ENCODE measurements at places on chromosomes 4 and X.
A peak's percentile ranks its signal among the peaks of the same experiment; 100 is the strongest.

- DNase-seq = peak; percentile 2
Measured at GRCh38 chr4:28686618-28687017, 1826.0 kb downstream of the STIM2 start.

DNA sequence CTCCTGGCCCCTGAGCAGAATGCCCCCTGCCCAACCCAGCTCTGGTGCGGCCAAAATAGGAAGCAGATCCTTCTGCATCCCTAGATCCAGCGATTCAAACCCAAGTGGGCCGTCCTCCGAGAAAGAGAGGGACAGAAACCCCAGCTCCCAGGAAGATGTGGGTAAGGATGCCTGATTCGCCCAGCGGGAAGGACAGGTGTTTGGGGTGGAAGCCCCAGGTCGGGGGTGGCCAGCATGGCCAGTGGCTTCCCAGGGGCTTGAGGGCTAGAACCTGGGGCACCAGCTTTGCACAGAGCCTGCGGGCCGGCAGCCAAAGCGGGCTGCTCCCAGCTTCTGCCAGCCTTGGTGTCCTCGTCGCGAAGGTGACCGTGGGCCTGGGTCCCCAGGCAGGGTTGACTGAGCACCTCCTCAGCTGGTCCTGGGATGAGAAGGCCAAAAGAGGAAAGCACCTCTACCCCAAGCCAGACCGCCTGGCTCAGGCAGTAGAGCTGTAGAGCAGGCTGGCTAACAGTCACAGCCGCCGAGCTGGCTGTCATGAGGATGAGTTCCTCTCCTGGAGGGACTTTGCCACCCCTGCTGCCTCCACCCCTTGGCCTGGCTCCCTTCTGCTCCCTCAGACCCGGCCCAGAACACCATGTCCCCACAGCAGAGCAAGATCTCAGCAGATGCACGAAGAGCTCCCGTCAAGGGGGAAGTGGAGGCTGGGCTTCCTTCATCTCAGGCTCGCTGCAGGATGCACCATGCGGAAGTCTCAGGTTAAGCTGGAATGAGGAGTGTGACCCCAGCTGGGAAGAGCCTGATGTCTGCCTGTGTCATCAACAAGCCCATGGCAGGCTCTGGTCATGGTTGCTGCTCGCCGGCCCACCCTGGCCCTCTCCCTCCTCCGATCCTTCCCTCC, 59.9 kb downstream of the CPZ start:
- DNase-seq = no peak

- DNase-seq = no peak
Measured at GRCh38 chrX:75156531-75156945, 455 bp upstream of the ABCB7 start.

DNA sequence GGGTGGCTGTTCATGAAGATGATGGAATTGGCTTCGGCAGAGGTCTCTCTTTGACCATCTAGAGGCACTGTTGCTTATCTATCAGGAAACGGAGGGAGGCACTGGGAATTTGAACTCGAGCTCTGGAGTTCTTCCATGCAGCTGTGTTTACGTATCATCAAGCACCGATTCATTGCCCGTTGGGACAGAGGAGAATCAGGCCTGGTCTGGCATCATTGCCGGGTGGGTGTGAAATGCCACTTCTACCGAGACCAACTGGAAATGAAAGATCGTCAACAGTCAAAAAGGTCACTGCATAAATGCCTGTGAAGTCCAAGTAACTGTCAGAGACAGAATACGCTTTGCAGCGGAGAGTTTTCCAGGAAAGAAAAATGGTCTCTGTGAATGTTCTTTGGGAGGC, 166.9 kb downstream of the ASMT start:
- DNase-seq = no peak

DNA sequence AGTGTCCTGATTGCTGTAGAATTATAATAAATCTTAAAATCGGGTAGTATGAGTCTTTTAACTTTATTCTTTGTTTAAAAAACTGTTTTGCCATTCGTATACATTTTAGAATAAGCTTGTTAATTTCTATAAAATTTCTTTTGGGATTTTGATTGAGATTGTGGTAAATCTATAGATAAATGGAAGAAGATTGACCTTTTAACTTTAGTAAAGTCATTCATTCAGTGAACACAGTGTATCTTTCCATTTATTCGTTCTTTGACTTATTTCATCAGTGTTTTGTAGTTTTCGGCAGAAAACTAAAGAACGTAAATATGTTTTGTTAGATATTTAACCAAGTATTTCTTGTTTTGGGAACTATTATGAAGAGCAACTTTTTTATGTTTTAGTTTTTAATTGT, 38.9 kb downstream of the DRD5 start:
- DNase-seq = no peak

DNA sequence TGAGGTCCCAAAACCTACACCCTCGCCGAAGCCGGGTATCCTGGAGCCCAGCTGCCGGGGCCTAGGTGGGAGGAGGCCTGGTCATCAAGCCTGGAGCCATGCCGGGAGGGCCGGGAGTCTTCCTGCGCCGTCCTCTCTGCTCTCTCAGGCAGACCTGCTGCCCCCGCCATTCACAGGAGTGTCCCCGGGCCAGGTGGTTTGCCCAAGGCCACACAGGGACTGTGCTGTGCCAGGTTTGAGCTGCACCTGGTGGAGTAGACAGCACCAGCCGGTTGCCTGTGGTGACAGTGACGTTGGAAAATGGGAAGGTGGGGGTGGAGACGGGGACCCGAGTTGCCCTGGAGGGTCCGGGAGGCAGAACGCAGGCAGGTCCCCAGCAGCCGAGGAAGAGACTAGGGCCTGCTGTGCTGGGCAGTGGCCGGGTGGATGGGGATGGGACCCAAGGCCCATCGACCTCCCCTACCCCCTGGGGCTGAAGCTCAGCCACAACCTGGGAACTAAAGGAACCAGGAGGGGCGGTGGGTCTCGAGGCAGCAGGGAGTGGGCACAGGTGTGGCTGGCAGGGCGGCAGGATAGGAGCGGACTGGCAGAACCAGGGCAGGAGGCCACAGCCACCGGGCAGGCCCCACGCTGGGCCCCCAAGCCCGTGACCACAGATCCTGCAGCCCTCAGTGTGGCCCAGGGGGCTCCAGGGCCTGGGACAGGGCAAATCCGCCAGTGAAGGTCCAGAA, 9.5 kb downstream of the DOK7 start:
- no peak for DNase-seq

GRCh38 chr4:64598066-64598465, 188.8 kb upstream of the TECRL start:
- no peak for DNase-seq

DNA sequence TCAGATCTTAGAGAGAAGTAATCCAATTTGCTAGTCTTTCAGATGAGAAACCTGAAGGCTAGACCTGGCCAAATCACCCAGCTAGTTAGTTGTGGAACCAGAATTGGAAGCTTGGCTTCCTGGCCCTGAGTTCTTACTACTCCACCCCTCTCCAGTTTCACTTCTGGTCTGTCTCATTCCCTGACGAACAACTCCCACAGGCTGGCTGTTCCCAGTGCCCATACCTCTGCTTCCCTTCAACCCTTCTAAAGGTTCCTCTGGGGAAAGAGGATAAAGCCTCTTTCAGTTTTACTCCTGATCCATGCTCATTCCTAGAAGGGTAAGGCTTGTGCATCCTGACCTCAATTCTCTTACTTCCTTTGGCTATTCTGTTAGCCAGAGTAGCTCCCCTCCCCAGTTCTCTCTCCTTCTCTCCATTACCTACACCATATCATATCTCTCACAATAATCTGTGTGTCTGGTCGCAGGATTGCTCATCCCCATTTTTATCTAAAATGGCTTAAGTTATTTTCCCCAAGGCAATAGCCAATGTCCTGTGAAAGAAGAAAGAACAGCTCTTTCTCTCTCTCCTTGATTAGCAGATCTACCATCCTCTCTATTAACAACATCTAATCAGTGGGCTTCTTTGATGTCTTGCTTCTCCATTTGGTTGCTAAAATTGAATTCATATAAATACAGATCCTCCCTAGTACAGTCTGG, 155.0 kb upstream of the MAOA start:
- no peak for DNase-seq

DNA sequence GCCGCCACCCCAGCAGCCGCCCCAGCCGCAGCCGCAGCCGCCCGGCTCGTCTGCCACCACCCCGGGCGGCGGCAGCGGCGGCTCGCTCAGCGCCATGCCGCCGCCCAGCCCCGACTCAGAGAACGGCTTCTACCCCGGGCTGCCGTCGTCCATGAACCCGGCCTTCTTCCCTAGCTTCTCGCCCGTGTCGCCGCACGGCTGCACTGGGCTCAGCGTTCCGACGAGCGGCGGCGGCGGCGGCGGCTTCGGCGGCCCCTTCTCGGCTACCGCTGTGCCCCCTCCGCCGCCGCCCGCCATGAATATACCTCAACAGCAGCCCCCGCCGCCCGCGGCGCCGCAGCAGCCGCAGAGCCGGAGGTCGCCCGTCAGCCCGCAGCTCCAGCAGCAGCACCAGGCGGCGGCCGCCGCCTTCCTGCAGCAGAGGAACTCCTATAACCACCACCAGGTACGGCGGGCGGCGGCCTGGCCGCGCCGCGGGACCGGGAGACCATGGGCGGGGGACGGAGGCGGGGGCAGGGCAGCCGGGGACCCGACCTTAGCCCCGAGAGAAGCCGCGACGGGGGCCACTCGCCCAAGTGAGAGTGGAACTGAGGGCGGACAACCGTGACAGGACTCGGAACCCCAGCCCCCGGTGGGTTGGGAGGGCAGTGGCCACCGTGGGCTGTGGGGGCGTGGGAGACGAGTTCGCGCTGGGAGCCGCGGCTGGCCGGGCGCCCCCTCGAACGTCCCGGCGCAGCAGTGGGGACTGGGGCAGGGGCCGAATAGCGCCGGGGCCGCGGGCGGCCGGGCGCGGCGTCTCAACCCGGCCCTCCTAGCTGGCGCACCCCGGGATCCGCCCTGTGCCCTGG, 1.8 kb downstream of the CPEB2 start:
- DNase-seq = no peak

GRCh38 chr4:118921786-118922185, 33.1 kb downstream of the SYNPO2 start:
- no peak for DNase-seq

- DNase-seq = no peak
Measured at GRCh38 chrX:97367125-97367524, 483.4 kb downstream of the RPA4 start.

GRCh38 chrX:51954592-51954991, 61.2 kb downstream of the MAGED1 start:
- no peak for DNase-seq

DNA sequence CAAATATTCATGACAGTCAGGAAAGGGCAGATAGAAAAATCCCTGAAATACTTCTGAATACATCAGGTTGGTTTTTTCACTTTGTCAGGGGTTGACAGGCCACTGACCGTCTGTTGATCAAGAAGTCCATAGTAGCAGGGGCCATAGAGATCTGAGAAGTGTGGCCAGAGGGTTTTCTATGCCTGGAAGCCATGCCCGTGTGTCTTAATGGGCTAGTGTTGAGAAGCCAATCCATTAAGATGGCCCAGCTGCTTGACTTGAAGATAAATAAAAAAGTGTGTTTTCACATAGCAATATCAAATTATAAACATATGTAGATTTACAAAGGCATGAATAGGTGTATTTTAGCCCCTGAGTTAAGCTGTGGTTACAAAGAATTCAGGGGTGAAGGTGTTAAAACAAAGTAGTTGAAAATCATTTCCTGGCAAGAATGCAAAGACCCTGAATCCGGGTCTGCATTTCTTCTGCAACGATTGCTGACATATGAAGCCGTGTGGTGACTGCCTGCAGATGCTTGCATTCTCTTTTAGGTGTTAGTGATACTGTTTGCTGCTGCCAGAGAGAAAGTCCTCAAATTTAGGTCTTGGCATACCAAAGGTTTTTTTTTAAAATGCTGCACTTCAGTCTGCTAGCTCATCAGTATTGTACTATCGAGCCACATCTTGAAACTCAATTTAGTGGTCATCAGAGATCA, 9.3 kb upstream of the LIMCH1 start:
- DNase-seq = no peak

GRCh38 chr4:158020734-158021346, 152.0 kb downstream of the GASK1B start:
- no peak for DNase-seq

- peak; percentile 8 for DNase-seq
Measured at GRCh38 chr4:87895964-87896621, 63.3 kb downstream of the MEPE start.

DNA sequence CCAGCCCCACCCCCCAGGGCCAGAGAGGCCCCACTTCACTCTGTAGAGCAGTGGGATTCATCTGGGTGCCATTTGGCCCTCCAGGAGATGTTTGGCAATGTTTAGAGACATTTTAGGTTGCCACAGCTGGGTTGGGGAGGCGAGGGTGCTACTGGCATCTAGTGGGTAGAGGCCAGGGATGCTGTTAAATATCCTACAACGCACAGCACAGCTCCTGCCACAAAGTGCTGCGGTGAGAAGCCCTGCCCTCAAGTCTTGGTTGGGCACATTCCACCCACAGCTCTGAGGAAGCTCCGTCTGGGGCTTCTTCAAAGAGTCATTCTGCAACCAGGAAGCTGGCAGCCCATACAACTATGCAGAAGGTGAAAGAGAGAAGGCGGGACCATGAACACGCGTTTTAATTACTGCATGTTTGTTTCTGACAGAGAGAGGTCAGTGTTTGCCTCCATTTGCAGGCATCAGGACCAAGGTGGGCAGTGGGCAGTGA, 48.1 kb upstream of the FAM9C start:
- DNase-seq = no peak

GRCh38 chrX:2228536-2228935, 272.2 kb downstream of the DHRSX start:
- no peak for DNase-seq

DNA sequence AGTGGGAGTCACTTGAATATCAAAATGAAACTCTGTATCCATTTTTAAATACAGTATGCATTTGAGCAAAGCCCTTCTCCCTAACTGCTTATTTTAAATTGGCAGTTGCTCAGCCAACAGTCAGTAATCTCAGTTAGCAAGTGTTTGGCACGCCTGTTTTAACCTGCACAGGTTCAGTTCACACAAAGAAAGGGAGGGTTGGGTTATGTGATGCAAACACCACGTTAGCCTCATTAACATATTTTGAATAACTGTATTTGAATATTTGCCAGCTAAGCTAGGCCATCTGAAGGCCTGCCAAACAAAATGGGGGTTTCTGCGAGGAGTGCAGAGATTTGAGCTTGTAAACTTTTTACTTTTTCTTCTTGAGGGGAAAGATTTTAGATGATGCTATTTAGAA, 19.8 kb downstream of the GAB1 start:
- no peak for DNase-seq

DNA sequence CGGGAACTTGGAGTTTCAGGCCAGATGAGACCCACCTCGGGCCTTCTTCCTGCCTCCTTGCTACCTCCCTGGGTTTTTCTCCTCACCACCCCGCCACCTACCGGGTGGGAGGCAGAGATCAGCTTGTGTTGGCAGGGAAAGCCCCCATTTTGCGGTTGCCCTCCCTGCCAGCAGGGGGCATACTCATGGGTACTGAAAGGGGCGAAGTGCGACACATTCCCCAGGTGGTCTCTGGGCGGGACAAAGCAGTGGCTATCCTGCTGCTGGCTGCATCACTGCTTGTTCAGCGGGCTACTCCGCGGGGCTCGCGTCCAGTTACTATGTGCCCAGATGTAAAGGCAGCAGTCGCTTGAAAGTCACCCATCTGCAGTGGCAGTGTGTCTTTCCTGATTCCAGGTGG, 330.3 kb downstream of the PDHA2 start:
- no peak for DNase-seq

- no peak for DNase-seq
Measured at GRCh38 chrX:51215266-51215665, 117.4 kb upstream of the NUDT10 start.

- DNase-seq = no peak
Measured at GRCh38 chrX:9503261-9503660, 38.4 kb downstream of the TBL1X start.
